ENCODE measurements at places on chromosomes 5 and 9. TPM values are rescaled to one million over a fixed set of nuclear protein-coding genes. Genes with fewer than 3 reads are reported as not detected.

Gene NR5A1
- total RNA-seq: not detected

Gene TMEM250
- 47.0 TPM for total RNA-seq

Gene GOLPH3
- 81.6 TPM for total RNA-seq

Gene LECT2
- total RNA-seq: not detected

Gene SPINK4
- total RNA-seq: not detected

Gene LCN12
- 2.5 TPM for total RNA-seq

Gene CACNA1B
- not detected for total RNA-seq

Gene SMAD5
- 11.8 TPM for total RNA-seq

Gene SLC46A2
- total RNA-seq: not detected

Gene HMMR
- 75.7 TPM for total RNA-seq

Gene LYSMD3
- 20.6 TPM for total RNA-seq

Gene SLC36A3
- not detected for total RNA-seq

Gene FOXI1
- total RNA-seq: not detected

All from activated CD4-positive, alpha-beta memory T cell treated with anti-CD3 and anti-CD28 coated beads, Interleukin-2, amount 10 ng/mL, durations not matched to agents 7 days and 5 days (primary cell).